Activated CD8-positive, alpha-beta memory T cell treated with anti-CD3 and anti-CD28 coated beads for 1 hour (primary cell): ENCODE measurements at places on chromosomes 7 and 10.

- DNase-seq = no peak
Measured at GRCh38 chr7:94089806-94090205, 85.7 kb upstream of the BET1 start.

GRCh38 chr10:70119623-70120022 lies 13.0 kb downstream of the AIFM2 start:
- DNase-seq = no peak

DNA sequence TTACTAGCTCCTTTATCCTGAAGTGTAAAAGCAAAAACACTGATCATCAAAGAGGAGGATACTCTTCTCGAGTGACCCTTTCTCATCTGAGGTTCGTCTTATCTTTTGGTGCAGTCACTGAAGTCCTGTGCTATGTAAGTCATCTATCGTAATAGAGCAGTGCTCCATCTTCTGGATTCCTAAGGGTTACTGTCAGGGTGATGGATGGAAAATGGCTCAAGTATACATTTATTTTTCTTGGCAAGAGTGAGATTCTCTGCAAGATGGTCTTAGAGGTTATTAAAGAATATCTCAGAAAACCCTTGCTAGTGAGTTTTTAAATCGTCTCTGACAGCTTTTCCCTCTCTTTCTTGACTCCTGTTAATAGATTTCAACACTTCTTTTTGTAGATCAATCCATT lies 12.4 kb downstream of the PRKG1 start:
- no peak for DNase-seq

DNA sequence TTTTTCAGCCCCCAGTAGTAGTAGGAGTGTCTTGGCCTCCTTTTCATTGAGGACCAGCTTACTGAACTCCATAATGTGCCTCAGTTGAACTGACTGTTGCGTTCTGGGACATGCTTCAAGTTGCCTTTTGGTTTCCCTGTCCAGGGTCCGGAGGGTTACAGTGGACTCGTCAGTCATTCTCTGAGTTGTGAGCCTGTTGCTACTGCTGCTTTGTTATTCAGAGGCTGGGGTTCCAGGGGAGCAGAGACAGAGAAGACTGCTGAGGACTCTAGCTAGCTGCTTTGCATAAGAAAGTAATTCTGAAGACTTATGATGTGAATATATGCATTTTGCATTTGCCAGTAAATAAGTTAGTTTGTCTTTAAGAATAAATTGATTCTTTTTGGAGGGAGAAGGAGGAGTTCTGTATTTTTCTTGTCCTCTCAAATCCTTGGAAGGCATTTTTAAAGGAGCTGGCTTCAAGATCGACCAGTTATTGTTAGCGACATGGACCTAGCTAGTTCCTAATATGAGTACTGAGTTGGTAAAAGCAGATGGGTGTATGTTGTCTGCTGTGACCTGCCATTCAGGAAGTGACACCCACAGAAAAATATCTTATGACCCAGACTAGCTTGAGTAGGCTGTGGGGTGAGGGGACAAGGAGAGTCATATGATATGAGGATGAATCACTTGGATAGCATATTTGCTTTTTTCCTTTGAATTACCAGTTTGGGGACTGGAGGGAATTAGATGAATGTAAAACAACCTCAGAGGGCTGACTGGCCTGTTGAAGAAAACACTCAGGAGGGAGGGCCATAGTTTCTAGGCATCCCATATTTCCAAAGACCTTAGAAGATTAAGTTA lies 8.3 kb downstream of the PI4K2A start:
- DNase-seq = no peak

DNA sequence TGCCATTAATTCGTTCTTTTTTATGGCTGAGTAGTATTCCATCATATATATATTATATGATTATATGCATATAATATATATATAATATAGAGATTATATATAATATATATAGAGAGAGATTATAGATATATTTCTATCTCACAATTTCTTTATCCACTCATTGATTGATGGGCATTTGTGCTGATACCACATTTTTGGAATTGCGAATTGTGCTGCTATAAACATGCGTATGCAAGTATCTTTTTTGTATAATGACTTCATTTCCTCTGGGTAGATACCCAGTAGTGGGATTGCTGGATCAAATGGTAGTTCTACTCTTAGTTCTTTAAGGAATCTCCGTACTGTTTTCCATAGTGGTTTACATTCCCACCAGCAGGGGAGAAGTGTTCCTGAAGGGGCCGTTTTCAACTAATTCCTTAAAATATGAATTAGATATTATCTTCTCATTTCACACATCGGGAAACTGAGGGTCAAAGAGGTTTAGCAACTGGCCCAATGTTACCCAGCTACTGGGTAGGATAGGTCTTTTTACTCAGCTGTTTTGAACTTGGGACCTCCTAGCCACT lies 16.5 kb downstream of the NFE2L3 start:
- DNase-seq = no peak

- no peak for DNase-seq
Measured at GRCh38 chr7:33050535-33051318, 11.8 kb downstream of the NT5C3A start.

DNA sequence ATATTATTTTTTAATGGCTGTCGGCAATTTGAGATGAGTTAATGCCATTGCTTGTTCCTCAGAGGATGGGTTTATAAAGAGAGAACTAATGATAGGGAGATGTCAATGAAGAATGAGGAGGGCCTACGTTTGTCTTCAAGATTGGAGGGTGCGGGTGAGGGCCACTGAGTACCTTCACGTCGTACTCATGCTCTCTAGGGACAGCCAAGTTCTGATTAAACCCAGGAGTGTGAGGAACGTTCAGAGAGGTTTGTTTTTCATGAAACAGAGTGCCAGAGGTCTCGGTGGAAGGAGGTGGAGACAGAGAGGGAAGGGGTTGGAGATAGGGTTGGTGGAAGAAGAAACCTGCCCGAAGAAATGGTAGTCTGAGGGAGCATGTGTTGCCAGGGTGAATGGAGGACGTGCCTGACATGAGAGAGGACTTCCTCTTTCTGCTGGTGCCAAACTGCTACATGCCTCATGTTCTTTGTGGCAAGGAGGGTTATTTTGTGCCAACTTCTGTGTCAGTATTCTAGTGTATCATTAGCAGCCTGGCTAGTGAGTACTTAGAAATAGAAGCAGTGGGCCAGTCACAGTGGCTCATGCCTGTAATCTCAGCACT lies 8.9 kb downstream of the DHTKD1 start:
- no peak for DNase-seq

DNA sequence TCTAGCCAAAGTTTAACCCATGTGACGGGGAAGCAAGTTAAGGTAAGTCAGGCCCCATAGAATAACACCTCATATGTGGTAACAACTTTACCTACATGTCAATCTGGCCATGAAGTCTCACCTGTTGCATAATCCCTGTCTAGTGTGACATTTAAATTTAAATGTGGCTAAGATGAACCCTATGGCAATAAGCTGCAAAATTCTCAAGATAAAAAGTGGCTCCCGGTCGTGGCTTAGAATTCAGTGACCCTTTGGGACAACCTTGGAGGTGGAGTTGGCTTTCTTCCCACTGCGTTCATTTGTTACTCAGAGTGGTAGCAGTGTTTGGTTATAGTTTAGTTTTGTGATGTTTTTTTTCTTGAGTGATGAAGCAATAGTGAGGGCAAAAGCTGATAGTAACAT lies 90.6 kb downstream of the ARID5B start:
- DNase-seq = no peak

DNA sequence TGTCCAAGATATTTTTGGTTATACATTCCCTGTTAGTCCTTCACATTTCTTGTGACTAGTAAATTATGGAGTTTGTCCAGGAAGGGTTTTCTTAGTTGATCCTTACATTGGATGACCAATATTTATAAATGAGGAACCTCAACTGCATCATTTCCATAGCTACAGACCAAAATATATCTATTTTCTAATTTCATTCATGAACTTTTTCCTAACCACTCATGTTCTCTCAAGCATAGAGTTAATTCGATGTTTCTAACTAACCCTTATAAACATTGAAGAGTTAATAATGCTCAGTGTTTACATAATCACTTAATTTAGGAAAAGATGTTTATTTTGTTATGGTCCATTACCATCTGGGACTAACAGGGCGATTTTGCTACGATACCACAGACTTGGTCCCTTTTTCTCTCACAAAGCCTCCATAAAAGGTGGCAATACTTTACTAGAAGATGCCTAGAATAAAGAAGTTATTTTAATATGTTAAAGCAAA lies 591.0 kb downstream of the MAGI2 start:
- DNase-seq = no peak
